Activated T-cell treated with anti-CD3 and anti-CD28 coated beads for 24 hours (primary cell): ENCODE measurements at places on chromosomes 4 and X.

DNA sequence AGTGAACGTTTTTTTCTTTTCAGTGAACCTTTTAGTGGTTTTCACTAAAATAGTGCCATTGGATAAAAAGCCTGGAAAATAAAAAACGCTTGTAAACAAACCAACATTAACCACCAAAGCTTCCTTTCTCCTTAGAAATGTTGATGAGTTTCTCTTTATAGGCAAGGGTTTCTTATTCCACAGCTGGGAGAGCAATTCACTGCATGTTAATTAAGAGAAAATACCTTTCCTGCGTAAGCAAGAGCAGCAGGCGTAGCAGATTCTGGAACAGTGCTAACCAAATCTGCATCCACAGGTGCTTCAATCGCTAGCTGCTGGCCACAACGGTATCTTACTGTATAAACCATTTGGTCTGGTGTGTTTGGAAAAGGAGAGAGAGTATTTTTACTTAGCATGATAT, 13.3 kb upstream of the AASDH start:
- no peak for DNase-seq

DNA sequence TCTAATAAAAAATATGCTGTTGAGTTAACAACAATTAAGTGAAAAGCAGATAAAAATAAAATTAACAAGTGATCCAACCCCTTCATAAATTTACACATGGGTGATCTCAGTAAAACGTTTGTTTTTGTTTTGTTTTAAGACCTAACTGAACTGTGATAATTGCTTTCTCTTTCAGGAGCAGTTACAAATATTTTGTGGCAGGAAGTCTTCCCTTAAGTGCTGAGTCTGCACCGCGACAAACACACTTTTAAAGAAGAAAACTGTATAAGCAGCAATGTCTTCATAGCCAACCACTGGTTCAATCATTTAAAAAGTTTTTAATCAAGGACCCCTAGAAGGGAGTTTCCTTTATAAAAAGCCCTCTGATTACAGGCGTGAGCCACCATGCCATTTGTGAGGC, 53.7 kb upstream of the NFKB1 start:
- DNase-seq: no peak

DNA sequence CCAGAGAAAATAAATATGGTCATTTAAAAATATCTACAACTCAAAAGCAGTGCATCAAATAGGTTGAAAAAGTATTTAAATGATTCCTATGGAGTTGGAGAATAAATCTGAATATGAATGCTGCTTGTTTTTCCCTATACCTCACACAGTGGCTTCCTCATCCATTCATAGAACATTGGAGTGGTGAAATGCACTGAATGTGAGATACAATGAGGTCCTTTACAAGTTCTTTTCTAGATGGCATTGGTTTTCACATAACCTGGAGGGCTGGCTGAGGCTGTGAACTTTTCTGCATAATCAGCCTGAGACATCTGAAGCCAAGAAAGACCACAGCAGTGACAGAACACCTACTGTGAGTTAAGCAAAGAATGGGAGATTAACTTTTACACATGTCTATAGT, 279.1 kb upstream of the NRK start:
- no peak for DNase-seq

GRCh38 chr4:59540311-59540710, 1659.8 kb upstream of the ADGRL3 start:
- DNase-seq: no peak

- DNase-seq: no peak
Measured at GRCh38 chrX:7146020-7146702, 1.4 kb upstream of the STS start.

DNA sequence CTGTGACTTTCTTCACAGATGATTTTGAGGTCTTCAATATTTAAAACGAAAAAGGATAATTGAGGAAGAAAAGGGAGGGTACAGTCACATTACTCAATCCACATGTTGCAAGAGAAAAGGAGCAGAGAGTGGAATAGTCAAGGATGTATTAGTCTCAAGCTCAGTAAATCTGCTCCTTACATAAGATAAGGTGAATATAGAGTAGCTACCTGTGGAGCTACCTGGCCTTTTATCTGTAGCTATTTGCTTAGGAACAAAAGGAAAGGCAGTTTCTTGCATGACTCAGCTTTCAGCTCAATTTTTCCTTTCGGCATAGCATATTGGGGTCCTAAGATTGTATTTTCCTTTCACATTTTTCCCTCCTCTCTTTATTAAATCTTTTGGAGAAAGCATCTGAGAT, 26.3 kb upstream of the ACTRT1 start:
- no peak for DNase-seq

- DNase-seq: no peak
Measured at GRCh38 chr4:6333301-6334202, 63.9 kb downstream of the WFS1 start.

- no peak for DNase-seq
Measured at GRCh38 chrX:108071578-108071977, 19.8 kb downstream of the PSMD10 start.

DNA sequence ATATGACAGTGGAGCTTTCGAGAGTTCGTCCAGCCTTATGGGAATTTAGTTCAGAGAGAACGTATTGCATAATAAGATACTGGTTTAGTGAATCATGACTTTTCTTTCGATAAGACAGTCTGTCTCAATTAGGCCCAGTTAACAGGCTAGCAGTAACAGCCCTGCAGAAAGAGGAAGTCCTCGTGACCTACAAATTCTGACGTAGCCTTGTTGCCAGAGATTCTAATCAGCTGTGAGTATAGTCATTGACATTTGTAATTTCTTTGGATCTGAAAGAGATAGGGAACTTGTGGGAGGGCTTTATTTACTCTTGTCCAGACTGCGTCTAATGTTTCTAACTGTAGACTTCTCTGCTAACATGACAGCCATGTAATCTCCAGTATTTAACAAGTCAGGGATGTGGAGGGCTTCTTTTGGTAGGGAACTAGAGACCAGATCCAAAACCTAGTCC, 15.8 kb downstream of the ART3 start:
- no peak for DNase-seq

DNA sequence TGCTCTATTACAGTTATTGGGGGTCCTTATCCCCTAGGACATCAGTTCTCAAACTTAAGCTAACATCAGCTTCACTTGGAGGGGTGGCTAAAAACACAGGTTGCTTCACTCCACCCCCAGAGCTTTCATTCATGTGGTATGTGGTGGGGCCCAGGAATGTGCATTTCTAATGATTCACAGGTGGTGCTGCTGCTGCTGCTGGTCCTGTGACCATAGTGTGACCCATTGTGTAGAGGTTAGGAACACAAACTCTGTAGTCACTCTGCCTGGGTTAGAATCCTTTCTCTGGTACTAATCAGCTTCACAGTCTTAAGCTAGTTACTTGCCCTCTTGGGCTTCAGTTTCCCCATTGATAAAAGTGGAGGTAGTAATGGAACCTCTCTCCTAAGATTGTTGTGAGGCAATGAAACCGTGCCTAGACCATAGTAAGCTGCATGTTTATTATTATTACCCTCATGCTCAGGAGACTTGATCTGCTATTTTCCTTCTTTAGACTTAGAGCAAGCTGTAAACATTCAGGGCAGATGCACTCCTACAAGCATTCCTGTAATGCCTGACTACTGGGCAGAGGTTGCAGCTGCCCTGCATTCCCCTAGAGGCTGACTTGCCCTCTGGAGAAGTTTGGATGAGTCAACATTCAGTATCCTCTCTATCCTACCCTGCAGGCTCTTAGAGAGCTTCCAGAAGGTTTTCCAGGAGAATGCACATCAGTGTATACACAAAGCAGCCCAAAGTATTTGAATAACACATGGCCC, 94.1 kb upstream of the ACSL4 start:
- DNase-seq: no peak

- DNase-seq: no peak
Measured at GRCh38 chrX:72492499-72492898, 80.1 kb downstream of the HDAC8 start.

DNA sequence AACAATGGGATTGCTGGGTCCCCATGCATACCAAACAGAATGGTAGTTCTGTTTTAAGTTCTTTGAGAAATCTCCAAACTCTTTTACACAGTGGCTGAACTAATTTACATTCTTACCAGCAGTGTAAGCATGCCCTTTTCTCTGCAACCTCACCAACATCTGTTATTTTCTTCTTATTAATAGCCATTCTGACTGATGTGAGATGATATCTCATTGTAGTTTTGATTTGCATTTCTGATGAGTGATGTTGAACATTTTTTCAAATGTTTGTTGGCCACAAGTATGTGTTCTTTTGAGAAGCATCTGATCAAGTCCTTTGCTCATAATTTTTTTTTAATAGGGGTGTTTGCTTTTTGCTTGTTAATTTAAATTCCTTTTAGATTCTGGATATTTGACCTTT, 41.2 kb upstream of the ZMAT1 start:
- no peak for DNase-seq

GRCh38 chr4:125573368-125573767, 258.6 kb downstream of the FAT4 start:
- no peak for DNase-seq

GRCh38 chr4:86398187-86398586, 38.3 kb upstream of the MAPK10 start:
- no peak for DNase-seq

DNA sequence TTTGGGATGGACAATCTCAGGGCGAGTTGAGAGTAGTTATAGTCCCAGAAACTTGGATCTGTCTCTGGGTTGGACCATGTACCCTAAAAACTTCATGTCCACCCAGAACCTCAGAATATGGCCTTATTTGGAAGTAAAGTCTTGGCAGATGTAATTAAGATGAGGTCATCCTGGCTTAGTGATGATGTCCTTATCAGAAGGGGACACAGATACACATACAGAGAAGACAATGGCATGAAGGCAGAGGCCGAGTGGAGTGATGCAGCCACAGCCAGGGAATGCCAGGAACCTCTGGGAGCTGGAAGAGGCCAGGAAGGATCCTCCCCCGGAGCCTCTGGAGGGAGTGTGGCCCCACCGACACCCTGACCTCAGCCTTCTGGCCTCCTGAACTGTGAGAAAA, 61.2 kb upstream of the STX18 start:
- no peak for DNase-seq

DNA sequence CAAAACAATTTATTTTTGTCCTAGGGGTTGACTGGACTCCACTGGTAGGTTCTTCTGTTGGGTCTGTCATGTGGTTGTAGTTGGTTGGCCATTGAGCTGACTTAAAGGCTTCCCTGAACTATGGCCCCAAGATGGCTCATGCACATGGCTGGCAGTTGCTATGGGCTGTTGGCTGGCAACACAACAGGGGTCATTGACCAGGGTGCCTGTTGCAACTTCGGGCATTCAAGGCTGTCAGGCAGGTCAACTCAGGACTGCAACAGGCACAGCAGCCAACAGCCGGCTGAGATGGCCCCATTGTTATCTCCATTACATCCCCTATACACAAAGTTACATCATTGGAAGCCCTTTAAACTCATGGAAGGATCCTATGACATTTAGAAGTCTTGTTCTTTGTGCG, 109.7 kb upstream of the CPEB2 start:
- DNase-seq: no peak

DNA sequence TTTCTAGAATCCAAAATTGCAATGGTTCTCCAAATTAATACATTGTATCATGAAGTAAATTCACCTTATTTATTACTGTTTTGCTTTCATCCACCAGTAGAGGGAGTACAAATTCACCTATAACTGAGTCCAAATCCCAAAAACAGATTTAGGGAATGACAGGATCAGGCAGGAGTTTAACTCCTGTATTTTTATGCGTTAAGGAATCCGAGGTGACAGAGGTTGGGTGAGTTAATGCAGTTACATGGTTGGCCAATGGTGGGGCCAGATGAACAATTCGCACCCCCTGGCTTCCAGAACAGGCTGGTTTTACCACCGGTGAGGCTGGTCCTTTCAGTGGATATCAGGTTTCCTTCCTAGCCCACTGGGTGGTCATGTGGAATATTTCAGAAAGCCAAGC, 82.4 kb downstream of the MTNR1A start:
- DNase-seq: no peak

GRCh38 chr4:177923888-177924287, 481.7 kb upstream of the AGA start:
- no peak for DNase-seq

DNA sequence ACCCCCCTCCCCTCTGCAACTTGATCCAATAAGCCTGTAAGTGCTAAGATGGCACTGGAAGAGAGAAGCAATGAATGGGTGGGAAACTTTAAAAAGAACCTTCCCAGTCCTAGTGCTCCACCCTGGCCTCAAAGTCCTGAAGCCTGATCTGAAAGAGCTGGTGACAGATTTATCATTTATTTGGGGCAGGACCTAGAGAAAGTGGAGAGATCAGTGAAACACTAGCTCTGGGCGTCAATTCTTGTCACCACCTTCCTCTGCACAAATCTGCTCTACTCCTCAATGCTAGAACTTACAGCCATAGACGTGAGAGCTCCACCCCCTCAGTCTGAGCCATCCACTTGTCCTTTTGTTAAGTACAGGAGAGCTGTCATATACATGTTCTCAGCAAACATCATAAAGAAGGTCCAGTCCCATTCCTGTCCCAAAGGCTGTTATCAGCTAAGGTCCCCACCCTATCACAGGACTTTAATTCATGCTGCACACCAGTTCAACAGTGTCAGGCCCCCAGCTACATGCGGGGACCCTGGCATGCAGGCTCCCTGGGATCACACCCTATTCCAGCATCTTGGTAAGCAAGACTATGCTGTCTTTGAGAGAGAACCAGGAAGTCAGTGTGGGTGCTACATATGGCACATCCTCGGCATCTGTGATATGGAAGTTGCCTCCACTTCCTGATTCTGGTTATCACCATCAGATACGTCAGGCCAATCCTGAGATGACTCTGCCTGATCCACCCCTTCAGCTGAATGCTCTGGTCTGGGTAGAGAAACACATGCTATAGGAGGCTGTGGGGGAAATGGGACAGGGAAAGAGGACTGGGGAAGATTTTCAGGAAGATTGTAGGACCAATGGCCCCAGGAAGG, 2.3 kb downstream of the P2RY4 start:
- no peak for DNase-seq
